ENCODE measurements at places on chromosomes 4 and X.

- peak; percentile 43 for DNase-seq
- H3K27me3 ChIP-seq: no peaks in the 10 kb centered on the region
- no peaks in the 10 kb centered on the region for H3K36me3 ChIP-seq
Observed at GRCh38 chr4:40395908-40396793, 61.0 kb downstream of the CHRNA9 start.

- H3K4me3 ChIP-seq: no peak overlapping the region
- DNase-seq: peak; percentile 7
- no peak overlapping the region for H3K27ac ChIP-seq
- no peaks in the 10 kb centered on the region for H3K27me3 ChIP-seq
- H3K36me3 ChIP-seq: no peaks in the 10 kb centered on the region
Observed at GRCh38 chr4:174375422-174375821, 91.7 kb downstream of the CEP44 start.

GRCh38 chr4:3642806-3643517 lies 110.7 kb upstream of the LRPAP1 start:
- H3K4me3 ChIP-seq: no peak overlapping the region
- H3K4me1 ChIP-seq: no peaks in the 10 kb centered on the region
- H3K27me3 ChIP-seq: peaks cover 13% of the 10 kb centered on the region
- no peak overlapping the region for H3K27ac ChIP-seq
- no peak for DNase-seq

DNA sequence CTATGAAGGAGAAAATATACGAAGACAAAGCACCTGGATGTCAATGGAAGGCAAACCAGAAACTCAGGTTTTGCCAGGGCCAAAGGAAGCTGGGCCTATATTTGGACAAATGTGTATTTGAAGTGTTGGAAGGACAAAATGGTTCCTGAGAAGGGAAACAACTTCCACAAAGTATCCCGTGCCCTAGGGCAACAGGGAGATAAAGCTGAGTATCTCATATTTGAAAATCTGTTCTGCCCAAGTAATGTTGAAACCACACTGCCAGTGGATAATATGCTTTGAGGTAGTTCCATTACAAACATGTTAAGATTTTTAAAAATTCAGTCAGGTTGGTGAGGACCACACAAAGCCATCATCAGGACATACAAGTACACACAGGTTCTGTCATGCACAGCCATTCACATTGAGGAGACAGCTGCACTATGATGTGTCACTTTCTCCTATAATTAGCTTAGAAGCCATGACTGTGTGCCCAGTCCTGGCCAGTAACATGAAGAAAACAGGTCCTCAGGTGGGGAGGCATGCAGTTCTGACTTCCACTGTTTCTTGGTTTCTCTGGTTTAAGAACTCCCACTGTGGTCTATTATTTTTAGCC lies 116.4 kb downstream of the PWWP3B start:
- H3K36me3 ChIP-seq: no peaks in the 10 kb centered on the region
- H3K27ac ChIP-seq: no peak overlapping the region
- H3K4me1 ChIP-seq: peaks cover 7% of the 10 kb centered on the region

DNA sequence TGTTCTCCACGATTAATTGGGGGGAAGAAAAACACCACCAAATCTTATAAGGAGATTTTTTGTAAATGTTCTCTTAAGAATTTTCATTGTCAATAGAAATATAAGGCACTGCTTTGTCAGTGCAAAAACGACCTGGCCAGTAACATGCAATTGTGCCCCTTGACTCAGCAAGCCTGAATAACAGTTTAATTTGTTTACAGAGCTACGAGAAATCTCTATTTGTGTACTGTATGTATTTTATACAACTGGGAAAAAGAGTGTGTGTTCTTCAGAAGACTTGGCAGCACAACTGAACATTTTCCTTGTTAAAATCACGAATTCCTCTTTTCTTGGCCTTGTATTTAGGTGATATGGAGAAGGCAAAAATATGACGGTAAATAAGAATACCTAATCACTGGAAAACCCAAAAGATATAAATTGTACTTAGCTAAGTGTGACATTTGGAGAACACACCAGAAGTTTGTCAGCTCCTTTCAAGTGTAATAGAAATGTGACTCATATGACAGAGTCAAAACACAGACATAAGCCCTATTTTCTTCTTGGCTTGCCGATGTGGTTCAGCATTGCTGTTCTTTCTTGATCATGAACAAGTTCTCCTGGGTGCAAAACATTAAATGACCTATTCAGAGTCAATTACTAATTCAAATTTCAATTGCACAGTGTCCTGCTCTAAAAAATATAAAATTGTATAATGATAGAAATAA lies 945.0 kb upstream of the INTU start:
- no peaks in the 10 kb centered on the region for H3K4me1 ChIP-seq
- H3K27ac ChIP-seq: no peak overlapping the region
- no peaks in the 10 kb centered on the region for H3K36me3 ChIP-seq
- DNase-seq: no peak
- no peak overlapping the region for H3K4me3 ChIP-seq

DNA sequence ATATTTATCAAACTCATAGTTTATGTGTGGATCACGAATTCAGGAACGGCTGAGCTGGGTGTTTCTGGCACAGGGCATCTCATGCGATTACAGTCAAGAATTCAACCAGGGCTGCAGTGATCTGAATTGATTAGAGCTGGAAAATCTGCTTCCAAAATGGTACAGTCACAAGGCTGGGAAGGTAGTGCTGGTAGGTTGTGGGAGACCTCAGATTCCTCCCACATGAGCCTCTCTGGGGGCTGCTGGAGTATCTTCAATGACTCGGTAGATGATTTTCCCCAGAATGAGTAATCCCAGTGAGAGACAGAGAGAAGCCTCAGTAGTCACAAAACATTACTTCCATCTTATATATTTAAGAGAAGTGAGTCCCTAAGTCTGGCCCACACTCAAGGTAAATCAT lies 36.2 kb upstream of the PRDX4 start:
- H3K4me1 ChIP-seq: no peaks in the 10 kb centered on the region
- H3K36me3 ChIP-seq: no peaks in the 10 kb centered on the region
- no peak overlapping the region for H3K27ac ChIP-seq
